ENCODE measurements at places on chromosomes 4 and X.

- DNase-seq: no peak
These were observed 162.0 kb upstream of the ATP6AP2 start for GRCh38 chrX:40418813-40419195.

- no peak for DNase-seq
These were observed 52.9 kb downstream of the MAP7D2 start for GRCh38 chrX:20063716-20064351.

GRCh38 chr4:104365618-104366017 is 129.1 kb downstream of the CXXC4 start:
- DNase-seq: no peak

DNA sequence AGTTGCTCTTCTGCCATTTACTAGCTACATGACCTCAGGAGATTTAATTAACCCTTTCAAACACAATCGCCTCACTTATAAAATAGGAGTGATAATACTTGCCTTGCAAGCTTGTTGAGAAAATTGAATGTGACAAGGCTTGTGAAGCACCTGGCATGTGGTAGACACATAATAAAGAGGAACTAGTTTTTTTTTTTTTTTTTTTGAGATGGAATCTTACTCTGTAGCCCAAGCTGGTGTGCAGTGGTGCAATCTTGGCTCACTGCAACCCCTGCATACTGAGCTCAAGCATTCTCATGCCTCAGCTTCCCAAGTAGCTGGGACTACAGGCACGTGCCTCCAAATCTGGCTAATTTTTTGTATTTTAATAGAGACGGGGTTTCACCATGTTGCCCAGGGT is 73.7 kb upstream of the STIM2 start:
- no peak for DNase-seq

DNA sequence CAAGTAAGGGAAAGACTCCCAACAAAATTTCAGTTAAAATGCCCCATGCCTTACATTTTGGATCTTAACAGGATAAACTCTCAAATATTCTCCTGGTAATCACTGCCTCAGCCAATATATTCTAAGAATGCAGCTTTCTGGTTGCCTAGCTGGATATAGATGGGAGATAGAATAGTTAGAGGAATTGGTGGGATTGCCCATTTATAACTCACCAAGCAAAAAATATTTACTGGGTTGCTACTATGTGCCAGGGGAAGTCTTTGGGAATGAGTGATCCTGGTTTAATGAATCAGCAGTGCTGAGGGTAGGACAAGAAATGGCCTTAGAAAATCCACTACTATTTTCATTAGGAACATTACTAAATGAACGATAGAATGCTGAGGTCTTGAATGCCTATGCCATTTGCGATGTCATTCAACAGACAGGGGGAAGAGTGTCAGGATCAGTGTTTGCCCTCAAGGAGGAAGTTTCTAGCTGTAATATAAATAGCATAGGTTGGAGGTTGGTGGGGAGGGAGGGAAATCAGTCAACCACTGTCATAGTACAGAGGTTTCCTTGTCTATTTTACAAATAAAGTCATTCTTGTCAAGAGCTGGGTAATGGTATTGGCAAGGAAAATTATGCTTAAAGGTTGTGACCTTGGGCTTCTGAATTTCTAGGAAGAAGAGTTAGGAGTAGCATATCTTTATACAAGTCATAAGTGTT is 63.5 kb downstream of the ENOPH1 start:
- DNase-seq: no peak

DNA sequence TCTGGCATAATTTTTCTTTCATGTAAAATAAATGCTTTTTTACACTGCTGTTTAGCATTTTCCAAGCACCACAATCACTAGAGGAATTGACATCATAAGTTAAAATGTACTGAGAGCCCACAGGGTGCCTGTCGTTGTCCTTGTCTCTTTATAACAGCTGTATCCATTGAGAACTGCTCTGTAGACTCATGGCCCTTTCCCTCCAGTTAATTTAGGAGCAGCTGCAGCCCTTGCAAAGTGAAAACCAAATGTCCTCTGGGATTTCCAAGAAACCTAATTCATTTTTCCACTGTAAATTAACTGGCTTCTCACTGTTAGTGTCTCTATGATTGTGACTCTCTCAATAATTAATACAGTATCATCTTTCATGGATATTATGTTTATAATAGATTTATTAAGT is 185.9 kb downstream of the SLC4A4 start:
- DNase-seq: no peak

DNA sequence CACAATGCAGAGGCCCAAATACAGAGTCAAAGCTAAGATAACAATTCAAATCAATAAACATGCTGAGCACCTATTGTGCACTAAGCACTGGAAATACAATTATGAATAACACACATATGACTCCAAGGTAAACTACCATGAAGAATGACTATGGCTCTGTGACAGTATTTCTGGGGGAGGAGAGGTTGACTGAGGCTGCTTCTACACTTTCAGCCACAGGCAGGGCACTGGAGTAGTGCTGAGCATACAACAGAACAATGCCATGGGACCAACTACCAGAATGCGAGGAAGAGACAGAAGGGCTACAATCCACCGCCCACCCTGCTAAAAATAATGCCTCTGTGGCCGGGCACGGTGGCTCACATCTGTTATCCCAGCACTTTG is 13.7 kb downstream of the TEC start:
- DNase-seq: no peak

DNA sequence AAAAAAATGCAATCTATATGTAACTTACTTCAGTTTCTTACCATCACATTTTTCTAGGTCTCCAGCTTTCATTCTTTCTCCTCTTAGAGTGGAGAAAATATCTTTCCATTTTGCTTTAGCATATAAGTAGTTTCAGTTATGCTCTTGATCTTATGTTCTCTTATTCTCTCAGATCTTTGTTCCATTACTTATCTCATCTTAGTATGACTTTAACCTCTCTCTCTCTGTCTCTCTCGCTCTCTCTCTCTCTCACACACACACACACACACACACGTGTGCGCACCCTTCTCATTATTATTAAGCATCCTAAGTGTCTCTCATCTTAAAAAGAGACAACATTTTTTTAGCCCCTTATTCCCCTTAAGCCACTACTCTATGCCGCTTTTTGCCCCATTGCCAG is 92.8 kb downstream of the FAAH2 start:
- no peak for DNase-seq

GRCh38 chrX:68942104-68942503 is 113.3 kb downstream of the EFNB1 start:
- DNase-seq: no peak

DNA sequence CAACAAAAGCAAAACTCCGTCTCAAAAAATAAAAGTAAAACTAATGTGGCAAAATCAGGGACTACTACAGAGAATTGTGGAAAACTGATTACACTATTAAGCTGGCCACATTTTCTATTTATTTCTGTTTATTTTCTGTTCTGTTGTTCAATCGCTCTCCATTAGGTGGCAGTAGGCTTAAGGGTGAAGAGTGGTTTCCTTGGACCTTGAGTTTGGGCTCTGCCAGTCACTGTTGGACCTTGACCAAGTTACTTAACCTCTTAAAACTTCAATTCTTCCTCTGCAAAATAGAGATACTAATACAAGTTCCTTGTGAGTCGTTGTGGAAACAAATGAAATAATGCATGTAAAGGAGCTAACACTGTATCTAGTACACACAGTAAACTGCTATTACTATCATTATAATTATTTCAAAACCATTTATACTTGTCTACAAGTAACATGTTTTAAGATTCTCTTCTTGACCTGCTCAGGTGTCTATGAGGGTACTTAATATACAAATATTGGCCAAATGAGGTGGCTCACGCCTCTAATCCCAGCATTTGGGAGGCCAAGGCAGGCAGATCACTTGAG is 15.2 kb downstream of the HSD17B11 start:
- DNase-seq: no peak

DNA sequence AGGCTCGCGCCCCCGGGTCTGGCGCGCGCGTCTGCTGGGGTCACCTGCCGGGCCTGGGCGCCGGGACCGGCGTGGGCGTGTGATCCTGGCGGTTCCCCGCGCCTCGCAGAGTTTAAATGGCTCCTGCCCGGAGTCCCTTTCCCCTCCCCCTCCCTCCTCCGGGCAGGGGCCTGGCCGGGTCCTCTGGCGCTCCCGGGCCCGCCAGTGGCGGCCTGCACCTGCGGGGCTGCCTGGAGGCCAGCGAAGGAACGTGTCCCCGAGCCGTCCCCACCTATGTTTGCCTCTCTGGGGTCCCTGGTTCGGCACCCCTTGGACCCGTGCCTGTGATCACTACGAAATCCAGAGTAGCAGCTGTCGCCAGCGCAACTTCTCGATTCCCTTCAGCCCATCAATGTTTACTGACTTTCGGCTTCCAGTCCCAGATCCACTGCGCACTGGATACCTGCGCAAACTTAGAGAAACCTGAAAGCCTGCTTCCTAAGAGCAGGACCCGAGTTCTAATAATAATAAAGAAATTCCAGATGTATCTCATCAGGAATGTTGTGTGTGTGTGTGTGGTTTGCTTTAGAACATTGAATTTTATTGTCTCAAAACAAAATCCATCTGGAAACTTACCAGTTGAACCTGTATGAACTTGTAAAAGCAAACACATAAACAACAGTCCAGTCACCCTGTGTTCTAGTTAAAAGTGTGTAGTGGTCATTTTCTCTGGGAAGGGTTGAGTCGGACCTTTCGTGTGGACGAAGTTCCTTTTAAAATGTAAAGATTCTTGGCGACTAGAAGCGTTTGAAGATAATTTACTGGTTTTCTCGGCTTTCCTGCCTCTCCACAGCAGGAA is 788 bp downstream of the SHROOM2 start:
- no peak for DNase-seq

GRCh38 chr4:41146196-41146595 is 68.1 kb downstream of the APBB2 start:
- DNase-seq: no peak

GRCh38 chr4:1488357-1488756 is 82.1 kb upstream of the NKX1-1 start:
- DNase-seq: no peak

DNA sequence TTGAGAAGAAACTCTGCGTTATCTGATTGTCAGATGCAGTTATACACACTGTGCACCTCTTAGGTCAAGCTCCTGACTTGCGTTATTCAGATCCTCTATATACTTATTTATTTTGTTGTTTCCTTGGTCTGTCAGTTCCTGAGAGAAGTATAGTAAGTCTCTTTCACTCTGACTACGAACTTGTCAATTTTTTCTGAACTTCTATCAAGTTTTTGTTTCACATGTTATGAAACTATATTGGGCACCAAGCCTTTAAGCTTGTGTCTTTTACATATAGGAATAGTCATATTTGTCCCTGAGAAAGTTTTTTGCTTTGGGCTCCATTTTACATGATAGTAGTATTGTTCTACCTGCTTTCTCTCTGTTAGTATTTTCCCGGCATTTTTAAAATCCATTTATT is 31.7 kb downstream of the ZNF275 start:
- no peak for DNase-seq

DNA sequence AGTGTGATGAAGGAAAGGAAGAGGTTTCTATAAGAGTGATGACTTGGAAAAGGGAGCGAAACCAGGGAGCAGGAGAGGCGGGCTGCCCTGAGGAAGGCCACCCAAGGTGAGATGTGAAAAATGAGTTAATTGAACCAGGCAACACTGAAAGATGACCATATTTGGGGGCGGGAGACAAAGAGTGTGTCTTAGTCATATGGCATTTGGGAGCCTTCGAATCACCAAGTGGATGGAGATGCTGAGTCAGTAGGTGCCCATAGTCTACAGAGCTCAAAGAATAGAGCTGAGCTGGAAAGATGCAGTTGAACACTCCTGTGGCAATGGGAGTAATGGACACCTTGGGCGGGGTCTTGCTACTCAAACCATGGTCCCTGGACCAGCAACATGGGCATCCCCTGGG is 8.3 kb upstream of the TLR8 start:
- DNase-seq: no peak

DNA sequence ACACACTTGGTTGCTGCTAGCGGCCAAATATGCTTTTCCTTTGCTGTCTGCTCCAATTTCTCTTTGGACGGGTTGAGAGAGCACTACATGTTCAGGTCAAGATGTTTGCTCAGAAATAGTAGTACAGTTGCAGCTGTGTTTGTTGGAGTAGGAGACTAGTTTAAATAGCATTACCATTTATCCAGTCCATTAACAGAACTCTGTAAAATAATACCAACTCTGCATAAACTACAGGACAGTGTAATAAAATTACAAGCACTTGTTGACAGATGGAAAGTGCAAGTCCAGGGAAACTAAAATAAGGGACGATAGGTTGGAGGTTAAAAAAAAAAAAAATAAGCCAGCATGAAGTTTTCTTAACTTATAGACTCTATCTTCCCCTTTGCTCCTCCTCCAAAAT is 20.2 kb downstream of the SLIT2 start:
- DNase-seq: no peak

DNA sequence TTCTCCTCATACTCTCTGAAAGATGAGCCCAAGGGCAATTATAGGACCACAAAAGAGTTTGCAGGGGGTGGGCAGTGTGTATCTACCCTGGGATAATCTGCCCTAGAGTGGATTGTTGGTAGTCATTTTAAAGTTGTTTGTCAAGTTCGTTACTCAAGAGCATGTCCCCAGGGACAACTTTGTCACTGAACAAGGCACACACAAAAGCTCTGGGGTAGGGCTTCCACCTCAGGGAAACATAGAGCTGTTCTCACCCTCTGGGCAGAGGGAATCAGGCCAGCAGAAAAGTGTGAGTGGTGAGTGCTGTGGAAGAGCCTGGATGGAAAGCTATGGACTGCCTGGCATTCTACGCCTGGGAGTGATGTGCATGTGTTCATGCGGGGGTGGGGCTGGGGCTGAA is 23.3 kb upstream of the LEF1 start:
- no peak for DNase-seq

DNA sequence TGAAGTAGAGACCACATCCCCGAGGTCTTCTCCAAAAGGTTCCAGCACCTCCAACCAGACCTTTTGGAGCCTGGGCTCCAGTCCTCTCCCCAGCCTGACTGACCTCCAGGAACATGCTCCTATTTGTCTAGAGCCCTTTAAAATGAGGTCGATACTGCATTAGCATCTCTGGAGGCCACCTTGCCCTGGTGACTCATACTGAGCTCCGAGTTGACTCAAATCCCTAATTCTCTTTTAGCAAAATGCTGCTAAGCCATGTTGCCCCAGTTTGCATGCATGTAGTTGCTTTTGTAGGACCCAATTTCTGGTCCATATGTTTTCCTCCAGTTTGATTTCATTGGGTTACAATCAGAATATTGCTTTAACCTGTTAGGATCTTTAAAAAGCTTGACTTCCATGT is 43.5 kb upstream of the CITED1 start:
- no peak for DNase-seq

Data from activated CD8-positive, alpha-beta memory T cell treated with anti-CD3 and anti-CD28 coated beads for 4 hours (primary cell).